Activated naive CD4-positive, alpha-beta T cell treated with anti-CD3 and anti-CD28 coated beads for 36 hours (primary cell): ENCODE measurements at places on chromosomes 16 and 17.

- peak; percentile 29 for DNase-seq
Measured at GRCh38 chr17:67474081-67474661, 97.1 kb downstream of the PITPNC1 start.

DNA sequence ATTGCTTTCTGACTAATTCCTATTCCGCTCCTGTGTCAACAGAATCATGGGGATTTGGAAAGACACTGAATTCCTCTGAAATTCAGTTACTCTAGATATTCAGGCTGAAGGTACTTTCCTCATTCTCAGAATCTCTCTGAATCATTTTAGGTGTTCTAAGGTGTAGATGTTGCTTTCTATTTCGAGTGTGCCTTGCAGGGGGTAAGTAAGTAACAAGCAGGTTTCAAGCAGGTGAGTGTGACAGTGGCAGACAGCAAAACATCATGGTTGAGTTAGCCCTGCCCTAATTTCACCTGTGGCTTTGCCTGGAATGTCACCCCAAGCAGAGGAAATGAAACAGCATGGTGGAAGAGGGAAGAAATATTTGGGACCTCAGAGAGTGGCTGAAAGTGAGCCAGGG lies 75.1 kb downstream of the SHISA9 start:
- DNase-seq, result no peak

DNA sequence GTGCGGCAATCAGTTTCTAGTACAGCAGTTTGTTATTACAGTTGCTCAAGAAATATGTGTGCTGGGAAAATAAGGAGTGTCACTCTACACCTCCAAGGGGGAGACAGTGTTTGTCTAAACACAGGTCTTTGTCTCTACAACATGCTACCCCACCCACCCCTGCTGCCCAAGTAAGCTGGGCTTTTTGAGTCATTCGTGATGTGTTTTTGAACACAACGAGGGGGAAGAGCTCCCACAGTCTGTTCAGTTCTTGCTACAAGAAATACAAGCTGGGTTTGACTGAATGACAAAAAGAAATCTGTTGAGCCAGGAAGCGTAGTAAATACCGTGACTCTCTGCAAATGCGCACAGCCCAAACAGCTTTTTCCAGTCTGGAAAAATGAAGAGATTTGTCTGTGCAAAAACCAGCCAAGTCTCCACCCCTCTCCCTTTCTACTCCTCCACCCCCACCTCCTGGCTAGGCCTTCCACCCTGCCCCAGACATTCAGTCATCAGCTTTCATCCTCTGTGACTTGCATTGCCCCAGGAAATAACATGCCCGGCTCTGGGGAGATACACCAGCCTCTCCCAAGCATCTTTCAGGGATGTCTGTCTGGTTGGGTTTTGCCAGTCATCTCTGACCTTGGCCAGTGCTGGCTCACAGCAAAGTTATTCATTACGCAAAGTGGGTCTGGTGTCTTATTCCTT lies 25.7 kb downstream of the CHD9 start:
- no peak for DNase-seq

DNA sequence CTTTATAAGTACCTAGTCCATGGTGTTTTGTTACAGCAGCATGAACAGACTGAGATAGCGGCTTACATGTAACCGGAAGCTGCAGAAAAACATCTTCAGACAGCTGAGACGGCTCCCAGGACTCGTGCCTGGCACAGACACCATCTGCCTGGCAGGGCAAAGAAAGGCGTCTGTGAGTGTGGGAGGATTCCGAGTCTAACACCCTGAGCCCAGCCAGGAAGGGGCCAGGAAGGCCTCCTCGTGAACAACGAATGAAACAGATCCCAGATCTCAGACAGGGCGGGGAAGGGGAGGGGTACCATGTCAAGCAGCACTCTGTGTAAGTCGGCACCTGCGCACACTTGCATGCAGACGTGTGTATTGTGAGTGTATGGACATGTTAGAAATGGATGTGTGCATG lies 4.4 kb upstream of the CSNK1D start:
- DNase-seq, result no peak

DNA sequence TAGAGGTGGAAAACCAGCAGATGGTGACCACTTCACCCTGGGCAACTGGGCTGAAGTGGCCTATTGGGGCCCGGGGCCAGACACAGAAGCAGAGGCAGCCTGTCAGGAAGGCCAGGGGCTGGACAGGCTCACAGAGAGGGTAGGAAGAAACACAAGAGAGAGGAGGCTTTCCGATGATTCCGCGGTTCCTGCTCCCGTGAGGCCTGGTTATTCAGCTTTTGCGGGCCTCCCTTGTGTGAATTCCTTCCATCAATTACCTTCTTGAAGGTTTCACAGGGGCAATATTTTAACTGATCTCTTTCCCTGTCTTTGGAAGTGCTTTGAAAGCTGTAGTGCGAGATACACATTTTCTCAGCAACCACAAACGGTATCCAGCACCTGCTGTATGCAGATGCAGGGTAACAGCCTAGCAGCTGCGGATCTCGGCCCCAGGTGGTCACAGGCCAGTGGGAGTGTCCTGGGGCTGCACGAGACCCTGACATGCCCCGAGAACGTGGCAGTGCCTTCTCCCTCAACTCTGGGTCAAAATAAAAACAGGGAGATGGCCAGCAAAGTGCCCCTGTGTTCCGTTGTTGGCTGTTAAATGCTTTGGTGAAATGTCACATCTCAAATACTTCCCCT lies 11.6 kb upstream of the CMIP start:
- DNase-seq, result no peak

DNA sequence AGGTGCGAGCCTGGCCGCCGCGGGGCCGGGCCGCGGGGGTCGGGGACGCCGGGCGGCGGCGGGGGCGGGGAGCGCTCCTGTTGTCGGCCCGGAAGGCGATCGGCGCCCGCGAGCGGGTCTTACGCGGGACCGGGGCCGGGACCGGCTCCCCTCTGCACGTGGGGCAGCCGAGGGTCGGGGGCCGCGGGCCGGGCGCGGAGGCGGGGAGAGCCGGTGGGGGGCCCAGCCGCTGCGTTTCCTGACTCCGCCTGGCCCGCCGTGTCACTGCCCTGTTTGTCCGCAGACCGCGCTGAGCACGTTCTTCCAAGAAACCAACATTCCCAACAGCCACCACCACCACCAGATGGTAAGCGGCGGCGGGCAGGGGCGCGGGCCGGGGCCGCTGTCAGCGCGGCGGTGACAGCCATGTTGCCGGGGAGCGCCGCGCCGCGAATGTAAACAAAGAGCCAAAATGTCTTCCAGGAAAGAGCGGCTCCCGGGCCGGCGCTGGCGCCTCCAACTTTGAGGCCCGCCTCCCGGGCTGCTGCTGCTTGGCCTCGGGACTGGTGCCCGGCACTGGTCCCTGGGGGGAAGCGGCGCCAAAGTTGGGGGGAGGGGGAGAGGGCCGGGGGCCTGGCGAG lies 586 bp downstream of the UBALD2 start:
- peak; percentile 65 for DNase-seq
